Smooth muscle cell of the umbilical artery (primary cell): ENCODE measurements at places on chromosomes 16 and 17. TPM values are rescaled to one million over a fixed set of nuclear protein-coding genes. Genes with fewer than 3 reads are reported as not detected.

The HBQ1 gene
- not detected in 2 replicates for total RNA-seq

The KRT24 gene
- total RNA-seq, result not detected in 2 replicates

The FKBP10 gene
- 1,225 and 1,584 TPM in 2 replicates for total RNA-seq

The APOBR gene
- not detected in 2 replicates for total RNA-seq

The KSR1 gene
- 88.2 and 89.3 TPM in 2 replicates for total RNA-seq

The SECTM1 gene
- 1.2 TPM in 1 of 2 replicates, not detected in the other for total RNA-seq

The ZP2 gene
- total RNA-seq, result not detected in 2 replicates

The RNF157 gene
- 0.05 and 1.8 TPM in 2 replicates for total RNA-seq

The IRX6 gene
- not detected in 2 replicates for total RNA-seq

The KPNB1 gene
- 369 and 570 TPM in 2 replicates for total RNA-seq

The TBX4 gene
- total RNA-seq, result 0.89 TPM in 1 of 2 replicates, not detected in the other

The CLEC19A gene
- not detected in 2 replicates for total RNA-seq

The RNF135 gene
- 6.8 and 7.8 TPM in 2 replicates for total RNA-seq

The MPP2 gene
- 7.9 and 8.3 TPM in 2 replicates for total RNA-seq

The FAM83G gene
- total RNA-seq, result 9.8 and 25.9 TPM in 2 replicates

The TAT gene
- total RNA-seq, result not detected in 2 replicates

The NMT1 gene
- total RNA-seq, result 71.6 and 108 TPM in 2 replicates

The TEX14 gene
- under 0.01 and 0.05 TPM in 2 replicates for total RNA-seq

The ALDH3A1 gene
- total RNA-seq, result not detected in 2 replicates

The BIRC5 gene
- total RNA-seq, result 4.8 and 21.0 TPM in 2 replicates

The CTRB2 gene
- total RNA-seq, result not detected in 2 replicates

The CCDC200 gene
- total RNA-seq, result not detected in 2 replicates

The DNAAF8 gene
- 0.83 and 1.2 TPM in 2 replicates for total RNA-seq

The SLC5A11 gene
- not detected in 2 replicates for total RNA-seq

The KRT34 gene
- total RNA-seq, result 0.89 and 6.6 TPM in 2 replicates

The SMIM36 gene
- not detected in 2 replicates for total RNA-seq

The C16orf96 gene
- not detected in 2 replicates for total RNA-seq

The C16orf89 gene
- not detected in 2 replicates for total RNA-seq

The SLC16A13 gene
- total RNA-seq, result 0.59 and 1.2 TPM in 2 replicates

The CCDC154 gene
- 0.30 and 0.32 TPM in 2 replicates for total RNA-seq

The NTN3 gene
- total RNA-seq, result 0.59 and 1.9 TPM in 2 replicates

The SPATA22 gene
- not detected in 2 replicates for total RNA-seq

The EVI2A gene
- total RNA-seq, result 0.09 and 0.59 TPM in 2 replicates
